Cardiac septum (tissue), 1 donor: ENCODE measurements at places on chromosomes 2 and 18. TPM values are rescaled to one million over a fixed set of nuclear protein-coding genes. Genes with fewer than 3 reads are reported as not detected.

GRCh38 chr2:119549241-119549640 is 5.0 kb downstream of the CFAP221 start:
- no peak for DNase-seq

GRCh38 chr18:7645756-7646155 is 78.6 kb downstream of the PTPRM start:
- no peak for DNase-seq

- DNase-seq: no peak
Observed at GRCh38 chr18:13269521-13270011, 51.0 kb downstream of the LDLRAD4 start.

The SOS1 gene
- total RNA-seq: 27.3 TPM

The DLGAP1 gene
- 6.5 TPM for total RNA-seq

DNA sequence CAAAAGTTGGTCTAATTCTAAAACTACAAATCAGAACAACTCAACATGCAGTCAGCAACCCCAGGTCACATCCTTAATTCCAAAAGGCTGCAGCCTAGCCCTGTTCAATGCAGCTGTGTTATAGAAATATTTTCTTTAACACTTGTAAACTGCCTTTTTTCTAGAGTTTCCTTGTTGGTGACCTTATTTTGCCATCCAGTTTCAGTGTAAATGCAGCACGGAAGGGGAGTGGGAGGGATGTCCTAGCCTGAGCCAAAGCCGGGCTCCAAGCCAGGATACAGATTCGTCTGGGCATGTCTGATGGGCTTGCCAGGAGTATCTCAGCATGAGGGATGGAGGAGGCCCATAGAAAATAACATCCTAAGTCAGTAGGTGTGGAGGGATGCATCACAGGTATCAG is 17.7 kb upstream of the SP3 start:
- DNase-seq: no peak

DNA sequence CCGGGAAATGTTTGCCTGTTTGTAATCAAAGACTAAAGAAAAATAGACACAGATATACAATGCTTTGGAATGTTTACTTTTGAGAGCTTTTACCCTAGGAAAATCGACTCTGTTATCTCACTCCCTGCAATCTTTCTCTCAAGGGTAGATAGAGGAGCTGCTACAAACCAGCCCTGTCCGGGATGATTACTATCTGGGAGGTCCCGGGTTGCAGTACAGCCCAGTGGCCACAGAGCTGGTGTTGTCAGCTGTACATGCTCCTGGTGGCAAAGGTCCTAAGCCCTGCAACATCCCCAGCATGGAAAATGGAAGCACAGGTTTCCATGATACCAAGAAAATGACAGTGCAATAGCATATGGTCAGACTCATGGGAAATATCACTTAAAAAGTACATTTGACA is 570.5 kb upstream of the SOX11 start:
- DNase-seq: no peak

DNA sequence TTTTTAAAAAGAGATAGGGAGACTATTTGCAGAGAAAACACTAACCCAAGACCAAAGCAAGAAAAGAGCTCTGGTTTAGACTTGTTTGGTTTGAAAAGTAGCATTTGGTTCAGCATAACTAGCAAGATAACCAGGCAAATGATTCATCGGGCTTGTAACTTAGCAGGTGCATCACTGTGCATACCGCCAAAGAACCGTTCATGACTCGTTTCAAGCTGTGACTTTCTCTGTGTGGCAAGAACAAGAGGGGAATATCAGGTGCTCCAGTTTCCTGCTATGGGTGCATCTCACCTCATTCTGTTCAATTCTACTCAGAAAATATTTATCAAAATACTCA is 244.9 kb downstream of the ETAA1 start:
- DNase-seq: no peak

The LBX2 gene
- 0.51 TPM for total RNA-seq

DNA sequence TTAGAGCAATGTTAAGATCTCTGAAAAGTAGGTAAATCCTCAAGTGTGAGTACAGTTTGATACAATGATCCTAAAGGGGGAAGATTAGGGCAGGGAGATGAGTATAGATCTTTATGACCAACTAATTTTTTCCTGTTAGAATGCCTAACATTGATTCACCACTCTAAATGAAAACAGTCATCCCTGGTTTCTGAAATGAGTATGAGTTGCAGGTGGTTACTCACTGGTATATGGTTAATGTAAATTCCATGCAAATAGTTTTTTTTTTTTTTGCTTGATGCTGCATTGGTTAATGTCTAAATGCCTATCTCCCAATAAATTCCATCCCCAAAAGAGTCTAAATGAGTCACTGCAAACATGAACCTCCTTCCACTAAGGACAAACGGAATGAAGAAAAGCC is 55.0 kb upstream of the SERPINB2 start:
- DNase-seq: no peak

- no peak for DNase-seq
Observed at GRCh38 chr2:71665168-71666093, 212.1 kb downstream of the DYSF start.

The SULT1C2 gene
- 0.97 TPM for total RNA-seq

The TXNDC2 gene
- total RNA-seq: not detected

DNA sequence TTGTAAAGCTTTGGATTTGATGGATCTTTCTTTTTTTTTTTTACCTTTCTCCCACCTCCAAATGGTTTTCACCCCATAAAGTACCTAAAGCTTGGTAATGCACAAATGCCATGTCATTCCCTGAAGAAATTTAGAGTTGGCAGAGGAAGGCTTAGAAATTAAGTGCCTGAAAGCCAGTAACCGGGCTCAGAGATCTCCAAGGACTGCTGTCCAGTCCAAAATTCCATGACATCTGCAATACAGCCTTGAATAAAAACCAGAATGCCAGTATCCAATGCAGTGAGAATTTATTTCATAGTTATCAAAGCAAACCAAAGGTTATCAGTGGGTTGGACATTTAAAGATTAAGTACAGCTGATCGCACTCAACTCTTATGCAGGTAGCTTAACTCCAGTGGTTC is 209.9 kb upstream of the RBBP8 start:
- DNase-seq: no peak

DNA sequence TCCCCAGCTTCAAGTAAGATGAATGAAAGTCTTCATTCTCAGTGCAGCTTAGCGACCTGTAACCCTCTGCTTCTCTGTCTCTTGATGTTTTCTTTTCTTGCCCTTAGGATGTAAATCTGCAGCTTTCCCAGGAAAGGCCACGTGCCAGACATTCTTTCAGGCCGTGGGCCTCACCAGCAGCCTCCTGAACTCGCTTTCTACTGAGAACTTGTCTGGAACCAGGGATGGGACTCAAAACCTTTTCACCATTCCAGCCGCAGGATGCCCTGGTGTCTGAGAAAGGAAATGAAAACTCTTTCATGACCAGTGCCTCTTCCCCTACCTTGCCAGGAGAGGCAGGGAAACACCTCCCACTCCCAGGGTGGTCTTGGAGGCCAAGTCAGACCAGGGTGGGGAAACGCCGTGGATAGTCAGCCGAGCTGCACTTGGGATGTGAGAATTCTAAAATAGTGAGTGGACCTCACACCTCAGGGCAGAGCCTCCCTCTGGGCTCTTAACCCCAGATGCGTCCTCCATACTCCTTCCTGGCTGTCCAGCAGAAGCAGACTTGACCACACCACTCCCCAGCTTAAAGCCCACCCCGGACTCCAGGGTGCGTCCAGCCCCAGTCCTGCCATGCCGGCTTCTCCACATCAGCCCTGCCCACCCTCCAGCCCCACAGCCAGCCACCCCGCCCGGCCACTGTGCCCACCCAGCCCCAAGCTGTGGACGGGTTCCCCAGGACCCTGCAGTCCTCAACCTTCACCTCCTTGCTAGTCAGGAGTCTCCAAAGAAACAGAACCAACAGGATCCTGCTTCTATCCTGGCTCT is 115.5 kb downstream of the TWIST2 start:
- DNase-seq: no peak

GRCh38 chr18:39607034-39607433 is 2041.4 kb upstream of the CELF4 start:
- no peak for DNase-seq

The TGFA gene
- total RNA-seq: 0.73 TPM

- DNase-seq: no peak
Observed at GRCh38 chr18:74895686-74896085, 298.0 kb downstream of the ZNF407 start.

The CDH2 gene
- 367 TPM for total RNA-seq

The CCBE1 gene
- 0.05 TPM for total RNA-seq

GRCh38 chr2:108912629-108912902 is 76.5 kb downstream of the EDAR start:
- no peak for DNase-seq

The TCF23 gene
- not detected for total RNA-seq

The KATNAL2 gene
- total RNA-seq: 5.7 TPM

DNA sequence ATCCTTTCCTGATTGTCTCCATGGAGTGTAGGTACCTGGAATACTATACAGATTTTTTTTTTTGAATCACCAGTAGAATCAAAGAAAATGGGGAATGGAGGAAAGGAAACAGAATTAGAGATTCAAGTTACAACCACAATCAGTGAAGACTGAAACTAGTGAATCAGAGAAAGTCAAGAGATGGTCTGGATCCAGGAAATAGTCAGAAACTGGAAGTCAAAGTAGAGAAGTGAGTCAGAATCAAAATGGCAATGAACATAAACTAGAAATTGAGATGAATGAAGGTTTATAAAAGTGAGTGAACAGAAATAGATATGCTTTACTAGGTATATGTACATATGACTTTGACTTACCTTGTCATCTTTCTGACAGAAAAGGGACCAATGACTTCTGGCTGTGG is 579.0 kb downstream of the PLCL1 start:
- no peak for DNase-seq

DNA sequence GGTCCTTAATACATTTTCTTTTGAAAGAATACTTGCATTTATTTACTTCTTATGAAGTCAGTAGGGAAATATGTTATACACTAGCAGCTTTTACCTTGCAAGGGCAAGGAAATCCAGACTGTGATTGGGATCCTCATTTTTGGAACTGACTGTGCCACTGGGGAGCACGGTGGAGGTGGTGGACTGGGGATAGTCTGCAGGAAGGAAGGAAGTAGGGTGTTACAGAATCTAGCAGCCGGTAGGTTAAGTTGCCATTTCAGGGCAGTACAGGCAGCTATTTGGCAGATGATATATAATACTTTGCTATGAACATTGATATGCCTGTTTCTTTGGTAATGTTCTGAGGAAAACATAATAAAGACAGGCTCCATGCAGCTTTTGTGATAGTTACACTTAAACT is 238.3 kb downstream of the PHLPP1 start:
- DNase-seq: no peak

- no peak for DNase-seq
Observed at GRCh38 chr2:27863146-27863545, 27.0 kb downstream of the RBKS start.

DNA sequence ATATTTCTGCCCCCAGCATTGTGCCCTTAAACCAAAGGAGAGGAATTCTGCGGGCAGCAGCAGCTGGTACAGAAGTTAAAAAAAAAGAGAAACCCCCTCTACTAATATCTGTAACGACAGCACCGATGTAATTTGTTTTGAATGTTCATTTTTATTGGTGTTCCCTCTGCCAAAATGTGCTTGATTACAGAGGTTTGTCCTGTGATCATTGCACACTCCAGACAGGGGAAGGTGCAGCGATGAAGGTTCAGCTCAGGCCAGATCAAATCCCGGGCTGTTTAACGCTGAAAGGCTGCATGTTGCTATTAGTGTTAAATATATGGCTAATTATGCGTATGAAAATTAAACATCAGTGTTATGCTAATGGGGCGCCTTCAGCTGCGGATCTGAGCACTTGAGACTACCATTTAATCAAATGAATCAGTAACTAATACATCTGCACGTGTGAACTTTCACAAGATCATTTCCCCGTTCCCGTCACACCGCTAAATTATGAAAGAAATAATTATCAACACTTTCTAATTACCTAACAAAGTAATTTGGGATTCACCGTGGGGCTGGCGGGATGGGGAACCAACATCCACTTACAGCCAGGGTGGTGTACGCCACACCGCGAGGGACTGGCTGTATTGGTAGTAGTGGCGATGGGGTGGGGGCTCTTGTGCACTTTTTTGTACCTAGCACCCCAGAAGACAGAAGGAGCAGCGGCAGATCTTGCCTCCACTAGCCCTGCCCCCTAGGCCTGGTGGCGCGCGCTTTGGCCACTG is 1.5 kb upstream of the DLX1 start:
- no peak for DNase-seq
